ENCODE measurements at places on chromosomes 5 and 9. TPM values are rescaled to one million over a fixed set of nuclear protein-coding genes. Genes with fewer than 3 reads are reported as not detected.

DCTN3 gene
- total RNA-seq: 108 TPM

GFRA3 gene
- 0.96 TPM for total RNA-seq

PCDHB11 gene
- total RNA-seq: 5.1 TPM

FCN2 gene
- total RNA-seq: not detected

ZNF346 gene
- total RNA-seq: 13.0 TPM

GRM6 gene
- total RNA-seq: 0.96 TPM

NDUFA8 gene
- 11.6 TPM for total RNA-seq

TPPP gene
- total RNA-seq: 1.9 TPM

SLC25A2 gene
- 1.9 TPM for total RNA-seq

SH3TC2 gene
- total RNA-seq: 5.8 TPM

OGN gene
- 567 TPM for total RNA-seq

TSSK1B gene
- 2.9 TPM for total RNA-seq

PCDHAC2 gene
- total RNA-seq: 3.4 TPM

NKD2 gene
- total RNA-seq: 1.9 TPM

MCIDAS gene
- not detected for total RNA-seq

SLC31A1 gene
- 11.8 TPM for total RNA-seq

SARDH gene
- 7.7 TPM for total RNA-seq

PCDHGA11 gene
- 7.9 TPM for total RNA-seq

PITX1 gene
- total RNA-seq: 17.3 TPM

BTNL3 gene
- total RNA-seq: not detected

TXNDC8 gene
- 5.1 TPM for total RNA-seq

BARHL1 gene
- not detected for total RNA-seq

OSMR gene
- 66.9 TPM for total RNA-seq

ACTL7B gene
- total RNA-seq: 1.4 TPM

GARNL3 gene
- 34.4 TPM for total RNA-seq

CEMIP2 gene
- 116 TPM for total RNA-seq

ZNF462 gene
- total RNA-seq: 25.3 TPM

SUSD3 gene
- total RNA-seq: not detected

GLT6D1 gene
- not detected for total RNA-seq

ZNF354C gene
- 15.9 TPM for total RNA-seq

C9orf50 gene
- 1.2 TPM for total RNA-seq

CBY3 gene
- total RNA-seq: not detected

PDZD2 gene
- 5.5 TPM for total RNA-seq

TEK gene
- 28.6 TPM for total RNA-seq

ARL14EPL gene
- total RNA-seq: 1.9 TPM

DIPK1B gene
- total RNA-seq: 3.1 TPM

IRX1 gene
- total RNA-seq: 4.3 TPM
